ENCODE measurements at places on chromosomes 12 and 14. TPM values are rescaled to one million over a fixed set of nuclear protein-coding genes. Genes with fewer than 3 reads are reported as not detected.
A peak's percentile ranks its signal among the peaks of the same experiment; 100 is the strongest.

DNA sequence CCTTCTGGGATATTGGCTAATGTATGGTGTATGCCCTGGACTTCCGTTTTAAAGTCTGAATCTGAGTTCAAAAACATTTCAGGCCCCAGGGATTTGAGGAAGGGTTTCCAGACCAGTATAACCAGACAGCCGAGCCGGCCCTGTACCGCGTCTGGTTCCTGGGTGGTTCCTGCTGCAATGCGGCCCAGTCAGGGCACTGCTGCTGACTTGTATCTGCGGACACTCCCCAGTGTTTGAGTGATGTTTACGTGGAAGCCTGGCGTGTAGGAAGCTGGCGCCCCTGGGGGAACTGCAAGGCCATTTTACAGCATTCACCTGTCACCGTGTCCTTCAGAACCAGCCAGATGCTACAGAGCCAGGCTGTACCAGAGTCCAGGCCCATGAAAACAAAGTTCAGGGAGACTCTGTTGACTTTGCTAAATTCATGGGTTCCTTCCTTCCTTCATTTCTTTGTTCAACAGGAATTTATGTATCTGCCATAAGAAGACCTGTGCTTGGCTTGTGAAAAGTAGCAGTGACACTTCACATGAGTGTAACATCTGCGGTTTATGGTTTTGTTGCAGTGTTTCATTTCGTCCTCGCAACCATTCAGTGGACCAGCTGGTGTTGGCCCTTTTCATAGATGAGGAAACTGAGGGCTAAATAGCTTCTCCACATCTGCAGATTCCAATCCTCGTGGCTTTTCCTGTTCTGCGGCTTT lies 16.8 kb downstream of the EML1 start:
- DNase-seq: peak; percentile 41

GRCh38 chr14:86404425-86404824 lies 874.5 kb downstream of the FLRT2 start:
- no peak for DNase-seq

GRCh38 chr12:14654416-14654815 lies 42.0 kb downstream of the GUCY2C start:
- no peak for DNase-seq

DNA sequence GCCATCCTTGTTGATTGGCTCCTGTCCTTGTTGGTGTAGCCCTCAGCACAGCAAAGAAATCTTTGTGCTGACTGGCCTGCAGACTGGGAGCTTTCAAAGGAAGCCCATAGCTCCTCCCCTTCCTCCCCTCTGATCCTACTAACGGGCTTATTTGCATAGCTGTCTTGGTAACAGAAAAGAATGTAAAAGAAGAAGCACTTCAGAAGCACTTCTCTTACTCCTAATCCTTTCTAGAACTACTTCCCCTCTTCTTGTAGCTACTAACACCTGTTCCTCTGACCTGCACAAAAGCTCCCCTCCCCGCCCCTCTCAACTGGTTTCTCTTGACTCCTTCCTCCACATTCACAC lies 14.3 kb upstream of the RIC8B start:
- DNase-seq: no peak

GRCh38 chr12:22410486-22410885 lies 76.0 kb upstream of the ST8SIA1 start:
- DNase-seq: no peak

GRCh38 chr14:94019329-94019728 lies 6.8 kb upstream of the OTUB2 start:
- DNase-seq: no peak

GRCh38 chr14:55255979-55256378 lies 15.2 kb upstream of the FBXO34 start:
- DNase-seq: no peak

- no peak for DNase-seq
Measured at GRCh38 chr12:55698241-55698955, 9.3 kb downstream of the ITGA7 start.

DNA sequence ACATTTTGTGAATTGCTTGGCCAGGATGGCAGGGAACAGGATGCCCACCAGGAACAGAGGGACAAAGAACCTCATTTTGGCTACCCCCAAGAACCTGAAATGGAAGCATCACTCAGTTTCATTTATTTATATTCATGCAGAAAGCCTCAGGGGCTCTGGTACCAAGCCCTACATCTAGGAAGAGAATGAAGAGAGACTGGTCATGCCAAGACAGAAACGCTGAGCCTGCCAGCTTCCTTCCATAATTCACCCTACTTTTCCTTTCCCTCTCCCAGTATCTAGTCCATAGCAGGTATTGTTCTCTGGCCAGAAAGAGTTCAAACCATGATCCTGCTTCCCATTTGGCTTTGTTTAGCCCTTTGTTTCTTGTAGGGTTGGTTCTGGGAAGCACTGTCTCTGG lies at the start of gene LALBA:
LALBA (minus strand) TSS at position 101 of the 400 bp plus-strand sequence; CDS start at position 75, 26 bp downstream.
- no peak for DNase-seq

DNA sequence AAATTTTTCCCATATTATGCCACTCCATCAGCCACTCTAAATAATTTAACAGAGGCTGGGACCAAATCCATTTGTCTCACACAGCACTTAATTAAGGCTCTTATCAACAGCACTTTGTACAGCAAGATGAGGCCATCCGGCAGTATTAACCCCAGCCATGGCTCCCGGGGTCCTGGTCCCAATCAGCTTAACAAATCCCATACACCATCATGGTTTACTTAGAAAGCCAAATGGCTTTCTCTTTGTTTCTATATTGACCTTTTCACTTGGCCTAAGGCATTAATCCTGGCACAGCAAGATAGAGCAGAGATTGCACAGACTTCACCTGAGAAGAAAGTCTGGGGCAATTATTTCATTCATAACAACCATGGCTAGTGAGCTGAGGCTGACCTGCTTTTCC lies 38.6 kb downstream of the SPTSSA start:
- no peak for DNase-seq

CPM gene
- total RNA-seq: 76.1 TPM

IGF1 gene
- 6.2 TPM for total RNA-seq

POMT2 gene
- 23.0 TPM for total RNA-seq

EML5 gene
- total RNA-seq: 0.17 TPM
